ENCODE measurements at places on chromosomes 7 and 10.
A peak's percentile ranks its signal among the peaks of the same experiment; 100 is the strongest.

DNA sequence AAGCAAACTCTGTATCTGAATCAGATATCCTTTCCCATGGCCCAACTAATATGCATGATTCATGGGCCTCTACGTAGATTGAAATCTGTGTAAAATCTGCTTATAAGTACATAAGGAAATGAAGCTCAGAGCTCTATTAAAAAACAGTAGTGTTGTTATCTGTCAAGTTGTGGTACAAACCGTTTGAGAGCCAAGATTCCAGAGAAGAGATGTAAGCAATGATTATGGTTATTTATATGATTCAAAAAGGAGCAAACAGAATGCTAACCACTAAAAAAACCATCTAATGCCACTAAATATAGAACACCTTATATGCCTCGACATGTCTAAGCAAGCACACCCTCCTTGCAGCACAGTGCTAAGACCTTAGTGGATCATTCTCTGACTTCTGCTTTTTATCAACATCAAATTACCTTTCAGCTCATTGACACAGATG is 26.6 kb downstream of the RPP38 start:
- H3K27ac ChIP-seq: no peak overlapping the region
- DNase-seq: no peak
- peaks cover 50% of the 10 kb centered on the region for H3K36me3 ChIP-seq
- peaks cover 27% of the 10 kb centered on the region for H3K4me1 ChIP-seq

DNA sequence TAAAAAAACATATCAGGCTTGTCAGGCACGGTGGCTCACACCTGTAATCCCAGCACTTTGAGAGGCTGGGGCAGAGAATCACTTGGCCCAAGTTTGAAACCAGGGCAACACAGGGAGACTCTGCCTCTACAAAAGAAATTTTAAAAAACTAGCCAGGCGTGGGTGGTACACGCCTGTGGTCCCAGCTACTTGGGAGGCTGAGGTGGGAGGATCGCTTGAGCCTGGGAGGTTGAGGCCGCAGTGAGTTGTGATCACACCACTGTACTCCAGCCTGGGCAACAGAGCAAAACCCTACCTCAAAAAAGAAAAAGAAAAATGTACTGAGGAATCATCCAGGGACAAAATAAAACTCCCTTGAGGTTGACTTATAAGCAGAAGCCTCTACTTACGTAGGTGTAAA is 149.9 kb upstream of the KLF14 start:
- DNase-seq: no peak
- peaks cover 73% of the 10 kb centered on the region for H3K36me3 ChIP-seq
- no peaks in the 10 kb centered on the region for H3K27me3 ChIP-seq

DNA sequence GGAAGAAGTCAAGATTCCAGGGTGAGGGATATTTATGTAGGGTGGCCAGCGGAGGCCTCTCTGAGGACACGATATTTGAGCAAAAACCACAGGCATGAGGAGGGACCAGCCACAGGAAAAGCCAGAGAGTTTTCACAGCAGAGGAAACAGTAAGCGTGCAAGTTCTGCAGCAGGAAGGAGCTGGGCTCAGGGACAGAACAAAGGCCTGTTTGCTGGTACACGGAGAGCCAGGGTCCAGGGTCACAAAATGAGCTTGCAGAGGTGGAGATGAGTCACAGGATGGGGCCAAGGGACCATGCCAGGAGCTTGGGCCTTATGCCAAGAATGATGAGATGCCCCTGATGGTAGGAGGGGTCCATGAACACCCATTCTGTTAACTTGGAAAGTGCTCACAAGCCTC is 283.5 kb downstream of the PLXNA4 start:
- H3K27me3 ChIP-seq: peaks cover 4% of the 10 kb centered on the region
- peaks cover 4% of the 10 kb centered on the region for H3K4me1 ChIP-seq
- H3K4me3 ChIP-seq: no peak overlapping the region
- peaks cover 4% of the 10 kb centered on the region for H3K36me3 ChIP-seq

- no peaks in the 10 kb centered on the region for H3K4me1 ChIP-seq
- H3K36me3 ChIP-seq: no peaks in the 10 kb centered on the region
- H3K4me3 ChIP-seq: no peak overlapping the region
- H3K27me3 ChIP-seq: no peaks in the 10 kb centered on the region
Measured at GRCh38 chr7:41630741-41631140, 72.1 kb downstream of the INHBA start.

GRCh38 chr7:152108359-152108758 is 82.9 kb downstream of the GALNT11 start:
- peaks cover 22% of the 10 kb centered on the region for H3K36me3 ChIP-seq
- no peak overlapping the region for H3K27ac ChIP-seq
- DNase-seq: no peak
- no peak overlapping the region for H3K4me3 ChIP-seq
- H3K4me1 ChIP-seq: no peaks in the 10 kb centered on the region

GRCh38 chr10:3668276-3668965 is 116.6 kb downstream of the KLF6 start:
- H3K27me3 ChIP-seq: peaks cover 3% of the 10 kb centered on the region
- peaks cover 41% of the 10 kb centered on the region for H3K4me1 ChIP-seq
- H3K36me3 ChIP-seq: no peaks in the 10 kb centered on the region
- peak; percentile 81 for DNase-seq
- H3K4me3 ChIP-seq: peak overlapping the region; percentile 72

DNA sequence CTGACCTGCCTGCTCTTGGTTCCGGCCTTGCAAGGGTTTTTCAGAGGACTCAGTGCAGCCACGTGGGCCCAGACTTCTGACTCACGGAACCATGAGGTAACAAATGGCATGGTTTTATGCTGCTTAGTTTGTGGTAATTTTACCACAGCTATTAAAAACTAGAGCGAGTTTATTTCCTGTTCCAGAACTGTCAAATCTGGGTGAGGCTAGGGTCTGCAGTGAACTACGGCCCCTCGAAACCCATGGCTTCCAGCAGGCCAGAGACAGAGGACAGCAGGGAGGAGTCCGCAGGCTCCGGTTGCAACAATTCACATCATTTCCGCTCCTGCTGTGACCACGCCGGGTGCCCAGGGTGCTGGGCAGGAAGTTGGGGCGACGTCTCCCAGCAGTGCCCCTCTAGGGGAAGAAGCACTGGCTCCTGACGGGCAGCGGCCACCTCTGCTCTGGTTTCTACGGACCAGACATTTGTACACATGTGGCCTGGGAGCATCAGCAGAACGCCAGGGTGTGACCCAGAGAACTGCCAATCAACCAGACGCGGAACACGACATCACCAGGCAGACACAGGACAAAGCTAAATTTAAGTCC is 74.8 kb downstream of the ADARB2 start:
- peaks cover 8% of the 10 kb centered on the region for H3K27me3 ChIP-seq
- H3K27ac ChIP-seq: no peak overlapping the region
- DNase-seq: no peak
- no peaks in the 10 kb centered on the region for H3K36me3 ChIP-seq
- H3K4me3 ChIP-seq: no peak overlapping the region
- no peaks in the 10 kb centered on the region for H3K4me1 ChIP-seq

DNA sequence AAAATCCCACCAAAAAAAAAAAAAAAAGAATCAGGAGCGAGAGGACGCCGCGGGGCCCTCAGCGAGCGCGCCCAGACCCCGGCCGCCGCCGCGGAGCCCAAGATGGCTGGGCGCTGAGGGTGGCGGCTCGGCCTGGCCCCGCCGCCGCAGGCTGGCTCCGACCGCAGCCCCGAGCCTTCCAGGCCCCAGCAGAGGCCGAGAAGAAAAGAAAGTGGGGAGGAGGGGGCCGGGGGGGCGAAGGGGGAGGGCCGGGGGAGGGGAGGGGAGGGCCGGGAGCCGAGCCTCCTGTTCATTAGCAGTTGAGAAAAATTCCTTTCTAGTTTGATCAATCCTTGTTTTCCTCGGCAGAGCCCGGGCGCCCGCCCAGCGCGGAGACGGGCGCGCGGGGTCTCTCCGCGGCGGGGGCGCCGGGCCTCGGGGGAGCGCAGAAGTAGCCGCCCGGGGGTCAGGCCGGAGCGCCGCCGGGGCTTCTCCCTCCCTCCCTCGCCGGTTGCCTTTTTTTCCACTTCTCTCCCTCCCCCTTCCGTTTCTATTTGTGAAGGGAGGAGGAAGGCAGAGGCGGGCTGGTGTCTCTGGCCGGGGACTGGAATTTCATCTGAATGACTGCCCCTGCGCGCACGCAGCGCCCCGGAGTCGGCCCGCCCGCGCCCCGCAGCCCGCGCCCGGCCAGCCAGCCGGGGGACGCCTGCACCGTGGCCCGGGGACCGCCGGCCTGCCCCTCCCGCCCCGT is 778 bp upstream of the TRIM8 start:
- H3K27me3 ChIP-seq: peaks cover 7% of the 10 kb centered on the region
- peak overlapping the region; percentile 86 for H3K4me3 ChIP-seq

DNA sequence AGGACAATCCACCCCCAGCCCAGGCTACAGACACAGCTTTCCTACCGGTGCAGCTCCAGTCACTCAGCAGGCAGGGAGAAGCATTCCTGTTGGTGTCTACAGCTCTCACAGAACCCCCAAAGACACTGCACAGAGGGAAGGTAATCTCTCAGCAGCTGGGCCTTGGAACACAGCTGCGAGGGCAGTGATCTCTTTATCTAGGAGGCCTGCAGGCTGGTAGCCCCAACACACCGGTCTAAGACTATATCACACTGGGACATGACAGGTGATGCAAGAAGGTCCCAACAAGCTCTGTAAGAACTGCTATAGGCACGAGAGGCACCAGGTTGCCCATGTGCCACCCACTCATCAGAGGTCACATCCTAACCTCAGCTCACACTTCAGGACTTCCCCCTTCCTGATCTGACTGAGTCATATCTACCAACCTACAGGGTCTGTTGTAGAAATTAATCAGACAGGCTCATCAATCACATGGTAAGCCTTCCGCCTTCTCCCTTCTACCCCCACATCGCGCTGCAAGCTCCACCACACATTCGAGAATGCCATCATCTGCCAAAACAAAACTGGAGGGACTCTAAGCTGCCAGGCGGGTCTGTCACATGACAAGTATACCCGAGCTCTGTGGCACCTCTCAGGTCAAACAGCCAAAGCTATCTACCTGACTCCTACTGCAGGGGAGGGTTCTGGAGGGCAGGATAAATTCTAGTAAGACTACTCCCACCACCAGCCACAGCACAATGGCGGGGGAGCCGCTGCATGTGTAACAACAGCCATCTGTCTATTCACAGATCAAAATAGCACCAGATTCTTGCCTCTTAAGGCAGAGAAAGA is 26.1 kb downstream of the FAM53B start:
- peaks cover 19% of the 10 kb centered on the region for H3K36me3 ChIP-seq
- peak overlapping the region; percentile 84 for H3K27ac ChIP-seq
- DNase-seq: peak; percentile 72
- H3K27me3 ChIP-seq: no peaks in the 10 kb centered on the region

DNA sequence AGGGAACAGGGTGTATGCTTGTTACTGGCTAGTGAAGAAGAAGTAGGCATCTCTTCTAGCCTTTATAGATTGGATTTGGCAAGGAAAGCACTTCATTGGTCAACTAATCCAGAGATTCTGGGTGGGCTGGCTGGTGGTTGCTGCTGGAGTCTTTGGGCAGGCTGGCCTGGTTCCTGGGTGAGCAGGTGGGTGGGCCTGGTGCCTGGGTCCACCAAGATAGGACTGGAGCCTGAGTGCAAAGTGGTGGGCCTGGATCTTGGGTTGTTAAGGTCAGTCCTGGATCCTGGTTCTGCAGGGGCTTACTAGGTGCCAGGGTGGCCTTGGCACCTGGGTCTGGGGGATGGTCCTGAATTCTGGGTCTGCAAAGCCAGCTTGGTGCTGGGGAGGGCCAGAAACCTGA is 482.4 kb upstream of the GHITM start:
- no peaks in the 10 kb centered on the region for H3K36me3 ChIP-seq
- no peaks in the 10 kb centered on the region for H3K4me1 ChIP-seq
- H3K27me3 ChIP-seq: no peaks in the 10 kb centered on the region
- no peak for DNase-seq

DNA sequence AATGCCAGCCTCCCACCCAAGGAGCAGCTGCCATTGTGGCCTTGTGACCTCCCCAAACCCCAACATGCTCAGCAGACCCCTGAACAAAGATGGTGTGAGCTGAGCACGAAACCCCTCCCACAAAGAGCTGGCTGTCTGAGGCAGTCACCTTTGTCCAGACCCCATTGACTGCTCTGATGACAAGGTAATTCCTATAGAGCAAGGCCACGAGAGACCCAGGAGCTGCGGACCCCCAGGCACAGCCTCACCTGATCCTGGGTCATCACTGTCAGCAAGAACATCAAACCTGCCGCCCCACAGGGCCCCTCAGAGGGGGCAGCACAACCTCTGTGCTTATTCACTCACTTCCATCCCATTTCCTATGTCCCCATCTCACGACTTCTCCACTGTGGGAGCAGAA is 102.6 kb downstream of the CPXM2 start:
- peaks cover 2% of the 10 kb centered on the region for H3K27me3 ChIP-seq
- no peak overlapping the region for H3K27ac ChIP-seq
- no peak for DNase-seq
- no peaks in the 10 kb centered on the region for H3K36me3 ChIP-seq

GRCh38 chr10:1209355-1209979 is 153.3 kb downstream of the WDR37 start:
- H3K4me3 ChIP-seq: no peak overlapping the region
- no peak overlapping the region for H3K27ac ChIP-seq
- no peaks in the 10 kb centered on the region for H3K36me3 ChIP-seq

DNA sequence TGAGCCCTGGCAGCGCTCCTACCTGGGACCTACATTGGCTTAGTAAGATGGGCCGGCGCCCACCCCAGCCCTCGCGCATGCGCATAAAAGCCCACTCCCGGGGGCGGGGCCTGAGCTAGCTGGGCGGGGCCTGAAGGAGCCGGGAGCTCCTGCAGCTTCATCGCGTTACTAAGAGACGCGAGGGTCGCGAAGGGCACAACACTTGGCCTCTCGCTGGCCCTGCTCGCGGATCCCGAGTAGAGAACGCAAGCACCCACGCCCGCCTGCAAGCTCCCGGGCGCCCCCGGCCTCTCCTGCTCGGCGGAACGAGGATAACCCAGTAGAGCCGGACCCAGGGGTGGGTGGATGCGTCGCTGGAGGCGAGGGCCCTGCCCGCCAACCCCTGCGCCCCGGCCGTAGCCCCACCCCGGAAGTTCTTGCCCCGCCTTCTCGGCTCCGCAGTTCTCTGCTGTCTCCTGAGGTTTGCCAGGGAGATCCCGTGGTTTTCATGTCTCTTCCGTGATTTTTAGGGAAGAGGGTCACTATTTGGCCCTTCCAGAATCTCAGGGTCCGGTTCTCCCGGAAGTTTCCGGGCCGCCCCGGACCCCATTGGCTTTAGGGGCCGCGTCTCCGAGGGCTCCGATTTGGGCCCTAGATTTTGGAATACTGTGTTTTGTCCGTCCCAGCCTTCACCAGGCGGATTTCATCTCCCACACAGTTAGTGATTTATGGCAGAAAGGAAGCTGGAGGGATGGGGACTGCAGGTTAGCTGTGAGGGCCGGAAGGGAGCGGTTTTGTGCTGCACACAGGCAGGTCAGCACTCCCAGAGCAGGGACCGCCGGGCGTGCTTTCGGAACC is at the start of gene MEIG1:
Gene MEIG1, plus strand, starts transcription at position 168 of the 837 bp plus-strand sequence. CDS start 7,081 bp downstream, outside the sequence.
- DNase-seq: peak; percentile 92

GRCh38 chr7:68015122-68015977 is 1018.7 kb downstream of the TYW1 start:
- DNase-seq: no peak
- H3K27ac ChIP-seq: no peak overlapping the region
- H3K36me3 ChIP-seq: no peaks in the 10 kb centered on the region

GRCh38 chr10:97925308-97925938 is 75.8 kb downstream of the GOLGA7B start:
- H3K36me3 ChIP-seq: no peaks in the 10 kb centered on the region
- no peak overlapping the region for H3K4me3 ChIP-seq
- no peaks in the 10 kb centered on the region for H3K4me1 ChIP-seq
- H3K27ac ChIP-seq: no peak overlapping the region

GRCh38 chr7:143171697-143172096 is 11.5 kb upstream of the TAS2R39 start:
- no peak overlapping the region for H3K4me3 ChIP-seq
- H3K36me3 ChIP-seq: no peaks in the 10 kb centered on the region
- peaks cover 4% of the 10 kb centered on the region for H3K27me3 ChIP-seq
- no peak overlapping the region for H3K27ac ChIP-seq
- no peak for DNase-seq
